ENCODE measurements at places on chromosomes 11 and 22.

GRCh38 chr11:27421819-27422494 is 50.6 kb downstream of the LGR4 start:
- DNase-seq, result no peak

GRCh38 chr11:43071338-43071737 is 240.5 kb upstream of the API5 start:
- no peak for DNase-seq

DNA sequence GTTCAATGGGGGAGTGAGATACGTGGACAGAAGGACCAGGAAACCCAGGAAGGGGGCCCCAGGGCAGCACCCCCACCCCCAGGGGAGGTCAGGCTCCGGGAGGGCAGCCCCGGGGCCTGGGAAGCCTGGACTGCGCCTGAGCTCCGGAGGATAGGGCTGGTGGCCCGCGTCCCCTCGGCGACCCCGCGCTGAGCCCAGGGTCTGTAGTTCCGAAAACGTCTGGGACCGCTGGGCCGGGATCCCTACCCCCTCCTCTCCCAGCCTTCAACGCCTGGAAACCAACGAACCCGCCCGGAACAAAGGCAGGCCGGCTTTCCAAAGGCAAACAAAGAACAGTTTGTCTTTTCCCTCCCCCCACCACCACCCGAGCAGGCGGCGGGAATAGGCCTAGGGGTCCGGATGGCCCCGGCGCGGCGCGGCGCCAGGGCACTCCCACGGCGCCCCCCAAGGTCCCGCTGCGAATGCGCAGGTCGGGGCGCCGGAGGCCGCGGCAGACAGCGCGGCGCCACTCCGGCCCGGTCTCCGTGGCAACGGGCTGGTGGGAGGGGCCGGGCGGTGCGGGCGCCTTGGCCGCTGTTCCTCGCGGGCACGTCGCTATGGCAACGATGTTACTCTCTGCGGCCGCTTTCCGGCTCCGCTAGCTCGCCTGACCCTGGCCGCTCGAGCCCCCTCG is 58.5 kb downstream of the IGLL1 start:
- peak; percentile 53 for DNase-seq

- peak; percentile 25 for DNase-seq
Measured at GRCh38 chr22:45318558-45319323, 9.0 kb downstream of the FAM118A start.

DNA sequence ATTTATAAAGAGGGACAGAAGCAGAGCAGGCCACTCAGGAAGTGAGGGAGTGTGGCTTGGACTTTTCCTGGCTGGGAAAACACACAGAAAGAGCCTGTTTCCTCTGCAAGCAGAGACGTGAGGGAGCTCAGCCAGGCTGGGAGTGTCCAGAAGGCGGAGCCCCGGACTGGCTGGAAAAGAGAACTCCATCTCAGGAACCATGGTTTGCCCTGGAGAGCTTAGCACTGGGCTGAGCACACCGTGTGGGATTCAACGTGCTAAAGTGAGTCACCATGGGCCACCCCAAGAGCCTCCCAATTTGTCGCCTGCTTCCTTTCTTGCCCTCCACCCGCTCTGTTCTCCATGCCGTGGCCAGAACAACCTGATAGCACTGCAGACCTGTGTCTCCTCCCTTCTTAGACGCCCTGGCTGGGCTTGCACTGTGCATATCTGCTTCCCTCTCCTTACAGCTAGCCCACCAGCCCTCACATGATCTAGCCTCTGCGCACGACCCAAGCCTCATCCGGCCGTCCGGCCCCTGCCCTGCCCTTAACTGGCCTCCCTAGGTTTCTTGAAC is 51.8 kb downstream of the GALNT18 start:
- DNase-seq, result no peak

GRCh38 chr11:28671274-28671673 is 563.1 kb downstream of the METTL15 start:
- no peak for DNase-seq

- no peak for DNase-seq
Measured at GRCh38 chr11:5368502-5369043, 15.0 kb upstream of the OR51M1 start.

DNA sequence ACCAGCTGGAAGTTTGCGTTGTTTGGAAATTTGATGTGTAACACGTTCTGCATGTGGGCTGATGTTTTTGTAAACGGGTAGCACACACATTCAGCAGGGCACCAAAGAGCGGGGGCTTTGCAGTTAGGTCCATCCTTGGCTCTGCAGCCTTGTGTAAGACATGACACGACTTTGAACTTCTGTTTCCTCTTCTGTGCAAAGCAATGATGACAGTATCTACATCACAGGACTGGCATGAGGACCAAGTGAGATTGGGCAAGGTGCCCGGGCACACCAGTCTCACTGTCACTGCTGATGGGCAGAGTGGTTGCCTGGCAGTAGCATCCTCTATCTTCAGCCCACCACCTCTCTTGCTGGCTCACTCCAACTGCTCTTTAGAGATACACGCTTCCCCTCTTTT is 3.3 kb downstream of the TCN2 start:
- DNase-seq, result no peak

DNA sequence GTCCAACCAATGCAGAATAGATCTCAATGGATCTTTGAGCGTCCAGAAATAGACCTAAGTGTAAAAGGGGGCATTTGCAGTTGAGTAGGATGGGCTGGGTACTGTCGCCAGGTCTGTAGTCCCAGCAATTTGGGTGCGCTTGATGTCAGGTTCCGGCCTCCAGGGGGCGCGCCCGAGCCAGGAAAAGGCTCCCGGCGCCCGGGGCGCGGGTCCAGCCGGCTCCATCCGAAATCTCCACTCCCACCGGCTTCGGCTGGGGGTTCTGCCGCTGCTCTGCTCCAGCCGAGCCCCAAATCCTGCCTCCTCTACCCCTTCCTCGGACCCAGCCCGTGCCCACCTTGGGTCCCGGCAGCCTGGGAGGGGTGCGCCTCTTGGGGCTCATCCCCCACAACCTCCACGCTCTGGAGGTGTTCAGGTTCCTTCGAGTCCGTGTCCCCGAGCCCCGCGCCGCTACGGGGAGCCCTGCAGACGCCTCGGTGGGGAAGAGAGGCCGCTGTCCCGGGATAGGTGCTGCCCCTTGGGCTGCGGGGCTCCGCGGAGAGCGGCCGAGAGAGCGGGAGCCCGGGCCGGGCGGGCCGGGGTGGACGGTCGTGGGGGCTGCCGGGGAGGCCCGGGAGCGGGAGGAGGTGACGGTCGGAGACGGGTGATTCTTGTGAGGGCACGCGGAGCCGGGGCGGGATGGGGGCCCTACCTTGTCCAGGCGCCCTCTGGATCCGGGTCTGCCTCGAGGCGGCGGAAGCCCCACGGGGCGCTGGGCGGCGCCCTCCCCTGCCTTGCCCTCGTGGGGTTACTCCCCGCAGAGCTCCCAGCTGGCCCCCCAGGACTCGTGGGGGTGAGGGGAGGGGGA is 13.0 kb upstream of the CYB5R3 start:
- peak; percentile 61 for DNase-seq

DNA sequence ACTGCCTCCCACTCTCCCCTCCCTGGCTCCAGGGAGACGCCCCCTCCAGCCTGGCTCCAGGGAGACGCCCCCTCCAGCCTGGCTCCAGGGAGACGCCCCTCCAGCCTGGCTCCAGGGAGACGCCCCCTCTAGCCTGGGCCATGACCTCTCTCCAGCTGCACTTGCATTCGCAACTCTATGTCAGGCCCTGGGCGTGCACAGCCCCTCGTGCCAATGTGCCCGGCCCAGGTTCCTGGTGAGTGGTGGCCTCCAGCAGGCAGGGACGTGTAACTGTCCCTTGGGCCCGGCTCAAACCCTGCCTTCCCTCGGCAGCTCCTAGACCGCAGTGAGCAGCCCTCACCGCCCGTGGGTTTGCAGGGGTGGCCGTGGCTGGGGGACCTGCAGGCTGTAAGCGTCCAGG is 6.9 kb downstream of the MUC6 start:
- no peak for DNase-seq

GRCh38 chr22:48581796-48582469 is 1245.7 kb downstream of the BRD1 start:
- DNase-seq, result no peak

- no peak for DNase-seq
Measured at GRCh38 chr22:24419475-24419850, 7.9 kb upstream of the ADORA2A start.

DNA sequence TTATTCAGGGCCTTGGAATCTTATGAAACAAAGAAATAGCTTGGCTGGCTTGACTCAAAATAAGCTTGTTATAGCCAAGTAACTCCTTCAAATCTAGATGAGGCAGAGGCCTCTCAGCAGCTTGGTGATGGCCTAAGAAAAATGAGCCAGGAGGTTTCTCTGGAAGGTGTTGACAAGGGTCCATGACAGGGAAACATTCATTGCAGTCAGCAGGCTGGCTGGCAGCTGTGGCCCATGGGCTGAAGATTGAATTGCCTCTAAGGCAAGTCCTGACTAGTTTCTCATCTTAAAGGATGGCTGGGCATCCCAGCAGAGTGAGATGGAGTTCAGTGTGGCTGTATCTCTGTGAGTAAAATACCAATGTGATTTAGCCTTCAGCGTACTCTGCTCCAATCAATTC is 441.0 kb downstream of the NELL1 start:
- DNase-seq, result no peak

DNA sequence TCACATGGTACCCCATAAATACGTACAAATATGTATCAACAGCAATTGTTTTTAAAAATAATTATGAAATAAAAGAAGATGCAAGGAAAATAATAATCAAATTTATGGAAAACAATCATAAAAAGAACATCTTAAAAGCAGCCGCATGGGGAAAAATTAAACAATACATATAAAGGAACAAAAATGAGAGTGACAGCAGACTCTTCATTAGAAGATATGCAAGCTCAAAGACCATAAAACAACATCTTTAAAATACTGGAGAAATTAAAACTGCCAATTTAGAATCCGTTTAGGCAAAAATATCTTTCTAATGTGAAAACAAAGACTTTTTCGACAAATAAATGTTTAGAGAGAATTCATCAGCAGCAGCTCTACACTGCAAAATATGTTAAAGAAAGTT is 190.6 kb upstream of the C11orf58 start:
- no peak for DNase-seq

- DNase-seq, result no peak
Measured at GRCh38 chr11:126594921-126595367, 239.5 kb downstream of the ST3GAL4 start.

DNA sequence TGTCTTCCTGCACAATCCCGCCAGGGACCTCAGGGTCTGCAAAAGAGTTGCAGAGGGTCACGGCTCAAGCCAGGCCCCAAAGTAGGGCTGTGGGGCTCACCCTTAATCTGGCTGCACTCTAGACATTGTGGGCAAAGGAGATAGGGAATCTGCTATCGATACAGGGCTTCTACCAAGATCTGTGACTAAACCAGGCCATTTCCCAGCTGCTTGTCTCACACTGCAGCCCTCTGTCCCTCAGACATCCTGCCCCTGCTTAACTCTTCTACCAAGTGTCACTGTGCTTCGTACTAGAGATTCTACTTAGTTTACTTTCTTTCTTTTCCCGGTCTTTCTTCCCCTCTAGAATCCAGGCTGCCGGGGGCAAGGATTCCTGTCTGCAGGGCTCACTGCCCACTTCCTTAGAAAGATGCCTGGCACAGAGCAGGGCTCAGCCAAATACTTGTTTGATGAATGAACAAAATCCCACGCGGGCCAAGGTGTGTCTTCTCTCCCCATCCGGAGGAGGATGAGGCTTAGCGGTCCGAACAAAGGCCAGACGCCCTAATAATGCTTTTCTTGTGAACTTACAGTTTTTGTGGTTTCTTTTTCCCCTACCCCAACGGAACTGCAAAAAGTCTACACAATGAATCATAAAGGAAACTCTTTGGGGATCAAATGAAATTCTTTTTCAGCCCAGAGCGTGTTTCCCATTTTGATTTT is 61.3 kb upstream of the ANO1 start:
- no peak for DNase-seq

DNA sequence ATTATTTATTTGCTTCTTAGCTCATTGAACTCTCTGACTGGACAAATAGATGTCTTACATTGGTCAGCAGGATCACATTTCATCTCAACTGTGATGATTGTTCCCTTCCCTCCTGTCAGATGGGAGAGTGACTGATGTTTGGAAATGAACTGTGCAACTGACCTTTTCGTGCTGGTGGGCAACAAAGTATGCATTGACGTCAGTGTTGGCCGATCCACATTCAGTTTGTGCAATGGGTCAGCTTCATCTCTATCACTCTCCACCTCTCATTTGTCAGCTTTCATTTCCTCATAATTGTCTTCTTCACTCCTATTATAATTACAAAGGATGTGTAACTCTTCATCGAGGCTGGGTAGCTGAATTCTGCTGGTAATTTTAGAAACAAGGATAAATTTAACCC is 71.3 kb downstream of the PPP2R1B start:
- no peak for DNase-seq

- DNase-seq, result no peak
Measured at GRCh38 chr11:19599681-19600080, 113.0 kb upstream of the NAV2 start.

DNA sequence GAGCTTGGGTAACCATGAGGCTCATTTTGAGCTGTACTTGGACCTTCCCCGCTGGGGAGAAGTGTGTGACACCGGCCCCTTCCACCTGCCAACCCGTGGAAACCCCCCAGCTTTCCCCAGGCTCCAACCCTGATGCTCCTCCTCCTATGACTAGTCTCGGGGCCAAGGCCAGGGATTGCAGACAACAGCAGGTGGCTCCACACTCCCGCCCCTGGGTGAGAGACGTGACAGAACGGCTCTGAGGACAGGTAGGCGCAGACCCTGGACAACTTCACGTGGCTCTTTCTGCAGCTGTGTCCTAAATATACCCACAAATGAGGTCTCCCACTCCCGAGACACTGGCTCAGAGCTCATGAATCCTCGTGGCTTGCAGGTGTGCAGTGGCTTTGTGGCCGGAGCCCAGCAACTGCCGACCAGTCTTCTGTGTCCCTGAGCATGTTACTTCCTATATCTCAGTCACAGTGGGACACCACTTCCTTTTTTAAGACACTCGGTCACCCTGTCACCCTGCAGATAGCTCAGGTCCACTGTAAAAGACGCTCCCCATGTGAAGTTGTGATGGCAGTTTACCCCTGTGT is 55.2 kb downstream of the NECTIN1 start:
- DNase-seq, result no peak

DNA sequence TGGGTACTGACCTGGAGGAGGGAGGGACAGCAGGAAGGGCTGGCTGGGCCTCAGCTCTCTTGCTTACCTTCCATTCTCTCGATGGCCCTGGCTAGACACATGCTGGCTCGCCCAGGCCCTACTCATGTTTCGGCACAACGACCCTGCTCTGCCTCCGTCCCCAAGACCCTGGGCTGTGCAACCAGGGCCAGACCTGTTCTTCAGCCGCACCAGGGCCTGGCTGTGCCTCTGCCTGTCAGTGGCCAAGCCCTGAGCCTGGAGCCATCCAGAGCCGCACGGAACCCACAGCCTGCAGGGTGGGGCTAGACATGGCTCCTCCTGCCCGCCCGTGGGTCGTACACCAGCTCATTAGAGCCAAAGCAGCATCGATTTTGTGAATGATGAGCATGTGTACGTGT is 47.5 kb downstream of the RTN4R start:
- DNase-seq, result no peak

GRCh38 chr11:6617315-6617781 is 1.9 kb downstream of the TPP1 start:
- DNase-seq, result no peak
